ENCODE measurements at places on chromosomes 1 and 21.

DNA sequence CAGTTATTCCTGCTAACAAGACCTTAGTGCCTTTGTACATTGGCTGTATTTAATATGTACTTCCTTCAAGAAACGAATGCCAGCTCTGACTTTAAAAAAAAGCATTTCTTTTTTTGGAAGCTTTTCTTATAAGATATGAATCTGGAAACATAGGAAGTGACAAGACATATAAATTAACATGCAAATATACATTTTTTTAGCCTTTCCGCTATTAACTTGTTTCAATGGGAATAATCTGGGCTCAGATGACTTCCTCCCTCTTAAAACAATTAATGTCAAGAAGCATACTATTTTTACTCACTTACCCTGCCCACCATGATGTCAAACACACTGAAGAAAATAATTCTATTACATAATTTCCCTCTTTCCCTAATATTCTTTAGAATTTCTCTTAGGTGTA lies 1.4 kb downstream of the DENND1B start:
- DNase-seq, result no peak

- DNase-seq, result no peak
These were observed 29.7 kb downstream of the CHODL start for GRCh38 chr21:18274370-18274769.

GRCh38 chr1:111030590-111030989 lies 66.9 kb upstream of the LRIF1 start:
- peak; percentile 62 for DNase-seq

DNA sequence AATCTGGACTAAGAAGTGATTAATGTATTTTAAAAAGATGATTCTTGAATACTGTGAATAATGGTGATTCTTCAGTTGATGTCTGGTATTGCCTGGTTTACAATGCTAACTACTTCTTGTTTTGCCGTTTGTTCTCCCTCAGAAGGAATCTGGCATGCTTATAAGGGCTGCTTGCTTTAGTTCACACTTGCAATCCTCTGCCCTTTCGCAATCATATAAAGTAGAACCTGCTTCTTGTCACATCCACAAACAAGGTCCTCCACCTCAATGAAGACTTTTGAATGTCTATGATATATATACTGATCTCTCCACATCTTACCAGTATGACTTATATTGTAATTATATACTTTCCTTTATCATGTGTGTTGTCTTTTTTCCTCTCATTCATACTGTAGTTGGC lies 92.6 kb downstream of the ADGRL4 start:
- DNase-seq, result no peak

DNA sequence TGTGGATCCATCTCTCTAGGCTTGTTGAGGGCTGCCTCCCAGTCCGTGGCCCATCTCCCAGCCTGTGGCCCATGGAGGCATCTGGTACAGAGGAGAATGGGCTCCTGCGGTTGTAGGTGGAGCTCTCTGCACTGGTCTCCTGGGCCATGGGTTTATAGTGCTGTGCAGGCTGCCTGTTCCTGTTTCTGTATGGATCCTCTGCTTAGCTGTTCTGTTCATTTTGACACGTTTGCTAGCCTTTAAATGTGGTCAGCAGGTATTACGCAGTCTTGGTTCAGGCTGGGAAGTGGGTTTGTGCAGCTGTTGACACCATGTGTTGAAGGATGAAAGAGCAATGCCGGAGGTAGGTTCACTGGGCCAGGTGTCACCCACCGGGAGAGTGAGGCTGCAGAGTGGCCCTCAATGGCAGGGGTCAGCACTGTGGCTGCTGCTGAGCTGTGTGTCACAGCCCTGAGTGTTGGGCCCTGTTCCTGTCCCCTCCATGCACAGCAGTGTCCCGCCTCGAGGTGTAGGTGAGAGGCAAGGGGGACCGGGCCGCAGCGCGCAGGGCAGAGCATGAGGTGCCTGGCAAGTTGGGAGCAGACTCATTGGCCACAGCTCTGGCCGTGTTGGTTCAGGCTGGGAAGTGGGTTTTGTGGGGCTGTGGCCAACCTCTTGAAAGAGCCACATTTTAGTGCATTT lies 39.0 kb downstream of the SNAP47 start:
- peak; percentile 55 for DNase-seq

- no peak for DNase-seq
These were observed 65.1 kb upstream of the JUN start for GRCh38 chr1:58848818-58849411.

All from NCI-H774 (cell line).